Activated T-helper 1 cell treated with Interleukin-2 at 50 U/mL for 16 hours (primary cell): ENCODE measurements at places on chromosomes 3 and 15.

- no peak for DNase-seq
These were observed 16.6 kb downstream of the ABI3BP start for GRCh38 chr3:100976611-100977010.

DNA sequence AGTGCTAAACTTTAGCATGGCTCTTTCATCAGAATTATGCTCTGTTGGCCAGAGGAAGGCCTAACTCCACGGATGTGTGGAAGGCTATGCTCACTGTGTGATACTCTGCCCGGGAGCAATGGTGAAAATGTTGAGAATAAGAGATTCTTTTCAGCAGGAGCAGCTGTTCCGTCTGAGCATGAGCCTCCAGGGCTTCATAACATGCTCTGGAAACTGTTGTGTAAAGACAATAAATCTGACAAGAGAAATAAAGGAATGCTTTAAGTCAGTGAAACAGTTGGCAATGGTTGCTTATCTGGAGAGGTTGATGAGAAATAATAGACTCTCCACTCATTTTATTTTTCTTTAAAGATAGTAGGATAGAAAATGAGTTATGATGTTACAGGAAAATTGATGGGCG is 269.8 kb downstream of the DIPK2A start:
- no peak for DNase-seq

GRCh38 chr3:27715454-27715806 is 6.7 kb downstream of the EOMES start:
- no peak for DNase-seq

DNA sequence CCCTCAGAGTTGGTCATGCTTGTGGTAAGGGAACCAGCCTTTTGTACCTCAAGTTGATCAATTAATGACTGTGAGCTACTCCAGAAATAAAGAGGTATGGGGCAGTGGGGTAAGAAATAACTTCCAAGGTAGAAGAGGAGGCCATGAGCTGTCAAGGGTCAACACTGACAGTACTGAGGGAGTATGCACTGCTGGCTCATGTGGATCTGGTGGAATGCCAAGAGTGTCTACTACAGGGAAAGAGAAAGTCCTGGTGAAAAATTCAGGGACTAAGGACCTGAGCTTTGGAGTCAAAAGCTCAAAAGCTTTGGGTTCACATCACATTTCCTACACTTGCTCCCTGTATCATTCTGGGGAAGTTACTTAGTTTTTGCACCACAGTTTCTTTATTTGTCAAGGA is 154.9 kb downstream of the SEMA6D start:
- no peak for DNase-seq

DNA sequence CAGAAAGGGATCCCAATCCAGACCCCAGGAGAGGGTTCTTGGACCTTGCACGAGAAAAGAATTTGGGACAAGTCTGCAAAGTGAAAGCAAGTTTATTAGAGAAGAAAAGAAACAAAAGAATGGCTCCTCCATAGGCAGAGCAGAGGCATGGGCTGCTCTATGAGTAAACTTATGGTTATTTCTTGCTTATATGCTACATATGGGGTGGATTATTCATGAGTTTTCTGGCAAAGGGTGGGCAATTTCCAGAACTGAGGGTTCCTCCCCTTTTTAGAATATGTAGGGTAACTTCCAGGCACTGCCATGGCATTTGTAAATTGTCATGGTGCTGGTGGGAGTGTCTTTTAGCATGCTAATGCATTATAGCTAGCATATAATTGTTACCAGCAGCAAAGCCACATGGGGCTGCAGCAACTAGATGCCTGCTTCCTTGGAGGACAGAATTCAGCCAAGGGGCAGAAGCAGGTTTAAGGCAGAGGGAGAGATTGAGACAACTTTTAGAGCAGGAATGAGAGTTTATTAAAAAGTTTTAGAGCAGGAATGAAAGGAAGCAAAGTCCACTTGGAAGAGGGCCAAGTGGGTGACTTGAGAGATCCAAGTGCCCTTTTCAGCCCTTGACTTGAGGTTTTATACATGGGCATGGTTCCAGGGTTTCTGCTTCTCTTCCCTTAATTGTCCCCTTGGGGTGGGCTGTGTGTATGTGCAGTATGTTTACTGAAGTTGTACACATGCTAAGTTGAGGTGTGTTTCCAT is 41.3 kb downstream of the METTL6 start:
- no peak for DNase-seq

- no peak for DNase-seq
These were observed 76.0 kb downstream of the SSR3 start for GRCh38 chr3:156478891-156479290.

DNA sequence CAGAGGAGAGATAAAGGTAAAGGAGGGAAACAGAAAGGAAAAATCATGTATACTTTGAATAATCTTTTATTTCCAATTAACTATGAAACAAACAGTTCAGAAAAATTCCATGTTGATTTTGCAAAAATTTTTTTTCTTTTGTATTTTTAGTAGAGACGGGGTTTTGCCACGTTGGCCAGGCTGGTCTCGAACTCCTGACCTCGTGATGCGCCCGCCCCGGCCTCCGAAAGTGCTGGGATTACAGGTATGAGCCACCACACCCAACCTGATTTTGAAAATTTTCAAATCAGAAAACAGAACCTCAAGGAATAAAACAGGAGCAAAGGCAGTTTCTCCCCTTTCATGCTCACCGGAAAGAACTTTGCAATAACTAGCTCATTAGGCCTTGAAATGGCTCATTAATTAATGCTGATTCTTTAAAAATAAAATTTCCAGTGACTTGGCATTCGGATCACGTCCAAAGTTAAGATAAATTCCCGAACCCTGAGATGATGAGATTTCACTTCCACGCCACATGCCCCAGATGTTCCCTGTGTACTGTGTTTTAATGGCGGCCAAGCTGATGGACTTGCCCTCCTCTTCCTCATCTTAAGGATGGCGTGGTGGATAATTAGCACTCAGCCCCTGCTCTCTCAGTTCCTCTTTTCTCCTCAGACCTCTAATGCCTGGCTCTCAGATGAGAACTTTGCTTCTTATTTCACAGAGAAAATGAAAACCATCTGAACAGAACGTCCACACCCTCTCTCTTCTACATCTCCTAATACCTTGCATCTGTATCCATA is 10.8 kb downstream of the BCL2L10 start:
- no peak for DNase-seq

- DNase-seq: no peak
These were observed 15.9 kb upstream of the CCDC50 start for GRCh38 chr3:191313296-191313695.

DNA sequence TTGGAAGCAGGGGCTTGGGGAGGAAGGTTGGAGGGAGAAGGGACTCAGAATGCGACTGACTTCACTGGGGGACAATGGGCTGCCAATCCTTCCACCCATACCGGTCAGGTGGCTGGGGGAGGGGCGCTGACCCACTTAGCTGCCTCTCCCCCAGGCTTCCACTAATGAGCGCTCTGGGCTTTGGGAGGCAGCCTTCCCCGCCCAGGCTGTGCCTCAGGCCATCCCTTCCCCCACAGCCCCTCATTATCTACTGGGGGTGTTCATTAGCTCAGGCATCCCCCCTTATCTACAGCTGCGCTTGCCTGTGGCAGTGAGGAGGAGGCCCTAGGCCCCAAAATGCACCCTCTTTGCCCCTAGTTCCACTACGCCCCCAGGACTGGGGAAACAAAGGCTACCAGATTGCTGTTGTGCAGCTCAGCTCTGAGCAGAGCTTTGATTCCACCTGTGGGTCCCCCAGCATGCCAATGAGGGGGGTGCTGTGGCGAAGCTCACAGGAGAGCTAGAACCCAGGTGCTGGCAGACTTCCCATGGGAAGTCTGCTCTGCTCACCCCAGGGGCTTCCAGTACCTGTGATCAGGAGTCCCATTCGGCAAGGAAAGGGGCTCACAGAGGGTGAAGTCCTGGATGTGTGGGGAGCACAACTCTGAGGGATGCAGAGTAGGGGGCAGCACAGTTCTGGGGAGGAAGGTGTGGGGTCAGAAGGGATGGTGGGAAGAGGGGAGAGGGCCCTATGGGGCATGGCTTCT is 29.4 kb upstream of the SEMA3F start:
- DNase-seq: no peak

DNA sequence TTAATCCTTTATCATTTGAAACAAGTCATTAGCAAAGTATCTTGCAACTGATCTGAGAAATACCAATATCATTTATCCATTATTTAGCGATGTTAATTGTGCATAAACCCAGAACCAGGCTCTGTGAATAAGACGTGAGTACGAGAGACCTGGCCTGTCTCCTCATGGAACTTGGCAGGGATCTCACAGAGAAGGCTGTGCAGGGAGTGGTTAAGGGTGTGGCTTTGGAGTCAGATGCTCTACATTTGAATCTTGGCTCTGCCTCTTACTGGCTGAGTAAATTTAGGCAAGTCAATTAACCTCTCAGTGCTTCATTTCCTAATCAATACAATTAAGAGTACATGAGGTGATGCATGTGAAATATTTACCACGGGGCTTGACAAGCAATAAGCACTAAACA is 39.9 kb upstream of the TBL1XR1 start:
- no peak for DNase-seq
